ENCODE measurements at places on chromosomes 5 and 9. TPM values are rescaled to one million over a fixed set of nuclear protein-coding genes. Genes with fewer than 3 reads are reported as not detected.

GRCh38 chr5:37005946-37006540 lies 129.5 kb downstream of the NIPBL start:
- H3K27me3 ChIP-seq = no peaks in the 10 kb centered on the region
- peaks cover 8% of the 10 kb centered on the region for H3K4me1 ChIP-seq
- H3K27ac ChIP-seq = no peak overlapping the region
- no peak overlapping the region for H3K4me3 ChIP-seq
- H3K36me3 ChIP-seq = peaks cover 75% of the 10 kb centered on the region

Gene ANKRD18B
- 9.4 TPM for total RNA-seq

DNA sequence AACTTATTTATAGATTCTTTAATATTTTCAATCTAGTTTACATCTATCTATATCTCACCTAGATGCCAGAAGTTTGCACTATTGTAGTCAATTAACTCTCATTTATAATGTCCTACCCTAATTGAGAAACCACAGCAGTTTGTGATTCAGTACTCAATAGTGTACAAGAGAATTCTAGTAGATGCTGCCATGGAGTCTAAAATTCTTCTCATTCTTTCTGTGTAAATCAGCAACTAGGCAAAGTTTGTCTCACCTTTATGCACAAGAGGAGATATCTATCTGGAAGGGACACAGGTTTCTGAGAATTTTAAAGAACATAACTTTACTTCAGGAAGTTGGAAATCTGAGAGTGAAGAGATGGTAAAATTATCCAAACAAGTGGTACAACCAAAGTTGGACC lies 173.0 kb upstream of the FBXL7 start:
- no peaks in the 10 kb centered on the region for H3K36me3 ChIP-seq
- no peak for DNase-seq
- peaks cover 3% of the 10 kb centered on the region for H3K27me3 ChIP-seq
- H3K27ac ChIP-seq = no peak overlapping the region
- no peaks in the 10 kb centered on the region for H3K4me1 ChIP-seq

DNA sequence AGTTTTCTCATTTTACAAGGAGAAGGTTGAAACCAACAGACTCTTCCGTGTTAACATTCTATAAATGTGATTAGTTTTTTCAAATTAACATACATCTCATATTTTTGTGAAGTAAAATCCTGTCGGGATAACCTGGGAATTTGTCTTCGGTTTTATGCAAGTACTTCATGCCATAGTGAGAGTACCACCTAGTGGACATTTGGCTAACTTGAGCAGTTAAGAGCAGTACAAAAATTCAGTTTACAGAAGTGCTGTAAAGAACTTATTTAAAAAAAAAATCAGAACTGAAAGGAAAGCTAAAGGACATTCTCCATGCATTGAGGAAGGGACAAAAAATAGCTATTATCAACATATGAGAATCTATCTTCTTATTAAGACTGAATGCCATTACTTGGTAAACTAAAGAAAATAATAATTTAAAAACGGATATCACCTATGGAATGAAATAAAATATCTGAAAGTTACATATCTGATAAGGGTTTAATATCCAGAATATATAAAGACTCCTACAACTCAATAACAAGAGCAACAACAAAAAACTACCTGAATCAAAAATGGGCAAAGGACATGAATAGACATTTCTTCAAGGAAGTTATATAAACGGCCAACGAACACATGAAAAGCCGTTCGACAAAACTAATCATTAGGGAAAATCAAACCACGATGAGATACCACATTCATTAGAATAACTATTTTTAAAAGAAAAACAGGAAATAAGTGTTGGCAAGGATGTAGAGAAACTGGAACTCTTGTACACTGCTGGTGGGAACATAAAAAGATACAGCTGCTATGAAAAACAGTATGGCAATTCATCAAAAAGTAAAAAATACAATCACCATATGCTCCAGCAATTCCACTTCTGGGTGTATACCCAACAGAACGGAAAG lies 117.0 kb upstream of the GNA14 start:
- H3K27me3 ChIP-seq = no peaks in the 10 kb centered on the region
- H3K4me1 ChIP-seq = no peaks in the 10 kb centered on the region
- no peak for DNase-seq
- peak overlapping the region; percentile 64 for H3K4me3 ChIP-seq
- peaks cover 11% of the 10 kb centered on the region for H3K36me3 ChIP-seq
- H3K27ac ChIP-seq = no peak overlapping the region

DNA sequence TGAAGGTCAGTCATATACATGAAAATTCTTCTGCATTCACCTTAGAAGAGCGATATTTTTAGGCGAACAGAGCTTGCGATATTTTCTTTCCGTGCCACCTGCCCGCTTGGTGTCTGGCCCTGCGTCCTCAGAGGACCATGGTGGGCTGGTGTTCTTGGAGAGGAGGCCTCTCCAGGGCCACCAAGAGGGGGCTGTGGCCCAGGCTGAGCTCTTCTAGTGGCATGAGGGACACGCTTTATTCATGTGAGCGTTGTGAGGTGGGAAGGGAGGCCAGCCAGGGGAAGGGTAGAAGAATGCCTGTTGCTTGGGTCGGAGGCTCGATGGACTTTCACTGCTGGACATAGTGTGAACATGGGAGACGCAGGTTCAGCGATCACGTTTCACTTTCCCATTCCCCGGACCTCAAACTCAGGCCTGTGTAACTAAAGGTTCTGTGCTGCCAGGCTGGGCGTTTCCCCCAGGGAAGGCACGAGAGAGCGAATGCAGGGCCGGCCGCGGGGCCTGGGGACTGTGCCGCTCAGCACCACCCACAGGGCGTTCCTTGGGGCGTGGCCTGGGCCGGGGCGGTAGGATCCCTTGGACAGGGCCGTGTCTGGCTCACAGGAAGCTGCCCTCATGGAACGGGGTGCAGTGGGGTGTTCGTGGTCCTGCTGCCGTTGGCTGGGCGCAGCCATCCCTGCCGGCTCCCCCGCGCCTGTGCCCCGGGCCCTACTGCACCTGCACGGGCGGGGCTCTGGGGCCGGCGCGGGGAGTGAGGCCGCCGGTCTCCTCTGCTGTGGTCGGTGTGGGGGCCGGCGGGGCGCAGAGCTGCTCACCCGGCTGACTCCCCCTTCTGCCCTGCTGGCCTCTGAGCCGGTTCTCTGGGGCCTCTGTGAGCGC lies 40.7 kb upstream of the CLPTM1L start:
- H3K27me3 ChIP-seq = peaks cover 75% of the 10 kb centered on the region
- peak overlapping the region; percentile 79 for H3K4me3 ChIP-seq
- peak; percentile 93 for DNase-seq
- peak overlapping the region; percentile 17 for H3K27ac ChIP-seq
- H3K36me3 ChIP-seq = no peaks in the 10 kb centered on the region

DNA sequence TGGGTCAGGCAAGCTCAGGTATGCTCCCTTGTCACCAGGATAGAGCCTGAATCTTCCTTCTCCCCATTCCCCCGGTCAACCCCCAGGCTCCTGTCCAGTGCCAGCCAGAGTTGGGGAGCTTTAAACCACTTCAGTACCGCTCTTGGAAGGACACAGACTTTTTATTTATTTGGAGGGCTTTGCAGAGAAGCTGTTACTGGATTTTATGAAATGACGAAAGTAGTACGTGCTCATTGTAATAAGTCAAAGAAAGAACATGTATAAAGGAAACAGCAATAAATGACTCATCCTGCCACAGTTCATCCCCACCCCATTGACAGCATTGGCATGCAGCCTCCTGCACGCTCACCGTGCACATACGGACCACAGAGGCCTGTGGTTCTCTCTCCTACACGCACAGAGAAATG lies 230.3 kb downstream of the AUH start:
- no peaks in the 10 kb centered on the region for H3K4me1 ChIP-seq
- H3K36me3 ChIP-seq = no peaks in the 10 kb centered on the region
- no peak overlapping the region for H3K27ac ChIP-seq

Measured in endodermal cell (in vitro differentiated cells).